ENCODE measurements at places on chromosomes 1 and 21.

DNA sequence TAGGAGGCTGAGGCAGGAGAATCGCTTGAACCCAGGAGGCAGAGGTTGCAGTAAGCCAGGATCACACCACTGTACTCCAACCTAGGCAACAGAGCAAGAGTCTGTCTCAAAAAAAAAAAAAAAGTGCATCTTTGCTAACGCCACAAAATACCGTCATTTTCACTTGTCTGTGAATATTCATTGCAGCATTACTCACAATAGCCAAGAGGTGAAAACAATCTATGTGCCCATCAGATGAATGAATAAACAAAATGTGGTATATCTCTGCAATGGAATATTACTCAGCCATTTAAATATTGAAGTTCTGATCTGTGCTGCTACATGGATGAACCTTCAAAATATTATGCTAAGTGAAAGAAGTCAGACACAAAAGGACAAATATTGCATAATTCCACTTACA is 7.9 kb upstream of the TIAM1 start:
- DNase-seq = no peak

DNA sequence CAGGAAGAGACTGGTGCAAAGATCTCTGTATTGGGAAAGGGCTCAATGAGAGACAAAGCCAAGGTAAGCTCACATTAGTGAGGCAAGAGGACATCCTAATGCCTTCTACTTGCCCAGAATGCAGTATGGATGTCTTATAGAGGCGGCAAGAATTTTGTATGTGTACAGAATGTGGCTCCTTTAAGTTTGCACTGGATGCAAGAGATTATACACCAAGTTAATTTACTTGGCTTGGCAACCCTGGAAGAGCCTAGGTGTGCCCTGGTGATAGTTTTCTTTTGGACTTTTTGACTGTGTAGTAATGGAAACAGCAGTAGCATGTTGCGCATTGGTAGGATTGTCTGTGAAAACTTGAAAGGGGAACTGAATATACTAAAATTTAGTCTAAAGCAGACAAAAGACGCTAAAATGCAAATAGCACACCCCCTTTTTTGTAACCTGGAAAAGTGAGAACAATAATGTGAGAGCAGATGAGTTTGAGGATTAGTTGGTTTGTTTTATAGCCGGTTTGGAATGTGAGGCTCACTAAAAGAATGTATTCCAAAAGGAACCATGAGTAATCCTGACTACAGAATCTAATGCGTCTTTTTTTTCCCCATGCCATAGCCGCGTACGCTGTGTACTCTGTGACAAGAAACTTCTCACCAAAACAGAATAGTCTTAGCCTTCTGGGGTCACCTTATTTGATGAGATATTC is 18.1 kb downstream of the KHDRBS1 start:
- DNase-seq = no peak

DNA sequence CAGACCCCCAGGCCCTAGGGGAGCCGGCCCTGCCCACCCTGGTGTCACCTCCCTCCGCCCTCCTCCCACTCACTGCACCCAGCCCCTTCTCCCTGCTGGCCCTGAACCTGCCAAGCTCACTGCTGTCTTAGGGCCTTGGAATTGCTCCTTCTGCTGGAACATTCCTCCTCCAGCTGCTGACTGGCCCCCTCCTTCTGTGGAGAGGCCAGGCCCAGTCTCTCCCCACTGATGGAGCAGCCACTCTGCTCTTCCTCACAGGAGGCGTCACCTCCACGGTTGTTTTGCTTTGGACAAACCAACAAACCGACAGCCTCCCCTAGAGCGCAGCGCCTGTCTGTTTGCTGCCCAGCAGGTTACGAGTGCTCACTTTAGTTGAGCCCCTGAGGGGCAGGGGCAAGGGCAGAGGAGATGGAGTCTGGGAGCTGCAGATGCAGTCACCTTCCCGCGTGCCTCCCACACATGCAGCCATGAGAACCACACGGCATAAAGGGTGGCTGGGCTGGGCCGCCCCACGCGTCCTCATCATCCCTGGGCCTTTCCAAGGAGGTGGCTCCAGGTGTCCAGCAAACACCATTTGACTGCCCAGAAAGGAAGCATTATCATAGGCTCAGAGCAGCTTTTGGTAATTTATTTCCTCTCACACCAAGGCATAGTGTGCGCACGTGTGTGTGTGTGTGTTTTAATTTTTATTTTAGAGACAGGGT is 9.4 kb downstream of the OXCT2 start:
- DNase-seq = no peak

DNA sequence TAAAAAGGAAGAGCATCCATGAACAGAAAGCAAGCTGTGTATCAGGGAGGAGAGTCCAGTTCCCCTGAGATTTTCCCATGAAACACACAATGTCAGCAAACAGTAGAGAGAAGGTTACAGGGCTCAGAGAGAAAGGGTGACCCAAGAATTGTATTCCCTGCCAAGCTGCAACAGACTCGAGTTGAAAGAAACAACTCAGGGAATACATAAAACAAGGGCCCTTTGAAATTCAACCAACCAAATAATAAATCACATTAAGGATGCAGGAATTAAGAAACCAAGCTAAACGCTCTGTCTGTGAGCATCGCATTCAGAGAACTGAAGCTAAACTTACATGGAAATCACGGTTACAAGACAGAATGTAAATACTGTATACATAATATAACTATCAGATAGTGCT is 20.2 kb downstream of the S100A16 start:
- DNase-seq = no peak

DNA sequence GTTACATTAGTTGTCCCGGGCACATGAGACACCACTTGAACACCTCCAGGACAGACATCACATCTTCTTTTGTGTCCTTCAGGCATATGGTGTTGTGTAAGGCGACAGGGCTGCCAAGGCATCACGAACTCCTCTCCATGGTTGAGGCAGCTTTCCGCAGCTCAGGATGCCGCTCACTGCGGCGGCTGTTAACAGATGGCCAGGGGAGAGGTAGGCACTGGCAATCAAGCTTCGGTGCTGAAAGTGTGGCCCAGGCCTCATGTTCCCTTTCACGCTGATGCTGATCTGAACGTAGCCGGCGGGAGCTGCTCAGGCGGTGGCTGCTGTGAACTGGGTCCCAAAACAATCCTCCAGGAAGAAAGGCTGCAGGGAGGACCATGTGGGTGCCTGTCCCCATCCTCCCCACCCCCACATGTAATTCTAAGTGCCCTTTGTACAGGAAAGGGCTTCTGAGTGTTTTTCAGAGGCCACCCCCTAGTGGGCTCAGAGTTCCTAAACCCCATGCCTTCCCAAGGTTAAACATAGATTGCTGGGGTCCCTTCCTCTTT is 287.1 kb upstream of the AJAP1 start:
- DNase-seq = no peak

DNA sequence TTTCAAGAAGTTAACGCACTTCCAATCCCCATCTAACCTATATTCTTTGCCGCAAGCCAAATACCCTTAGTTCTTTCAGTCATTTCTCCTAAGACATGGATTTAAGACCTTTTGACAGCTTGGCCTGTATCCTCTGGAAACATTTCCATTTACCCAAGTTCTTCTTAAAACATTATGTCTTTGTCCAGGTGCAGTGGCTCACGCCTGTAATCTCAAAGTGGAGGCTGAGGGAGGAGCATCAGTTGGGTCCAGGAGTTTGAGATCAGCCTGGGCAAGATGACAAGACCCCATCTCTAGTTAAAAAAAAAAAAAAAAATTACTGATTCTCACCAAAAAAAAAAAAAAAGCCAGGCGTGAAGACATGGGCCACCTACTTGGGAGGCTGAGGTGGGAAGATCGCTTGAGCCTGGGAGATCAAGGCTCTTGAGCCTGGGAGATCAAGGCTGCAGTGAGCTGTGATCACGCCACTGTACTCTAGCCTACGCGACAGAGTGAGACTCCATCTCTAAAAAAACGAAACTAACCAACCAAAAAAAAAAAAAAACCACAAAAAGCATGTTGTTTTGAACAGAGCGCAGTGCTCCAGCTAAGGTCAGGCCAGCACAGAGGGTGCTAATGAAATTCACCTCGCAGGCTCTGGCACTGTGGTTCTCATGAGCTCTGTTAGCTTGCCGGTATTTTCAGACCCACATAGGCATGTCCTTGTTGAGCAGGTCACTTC is 36.0 kb downstream of the NUAK2 start:
- peak; percentile 75 for DNase-seq

DNA sequence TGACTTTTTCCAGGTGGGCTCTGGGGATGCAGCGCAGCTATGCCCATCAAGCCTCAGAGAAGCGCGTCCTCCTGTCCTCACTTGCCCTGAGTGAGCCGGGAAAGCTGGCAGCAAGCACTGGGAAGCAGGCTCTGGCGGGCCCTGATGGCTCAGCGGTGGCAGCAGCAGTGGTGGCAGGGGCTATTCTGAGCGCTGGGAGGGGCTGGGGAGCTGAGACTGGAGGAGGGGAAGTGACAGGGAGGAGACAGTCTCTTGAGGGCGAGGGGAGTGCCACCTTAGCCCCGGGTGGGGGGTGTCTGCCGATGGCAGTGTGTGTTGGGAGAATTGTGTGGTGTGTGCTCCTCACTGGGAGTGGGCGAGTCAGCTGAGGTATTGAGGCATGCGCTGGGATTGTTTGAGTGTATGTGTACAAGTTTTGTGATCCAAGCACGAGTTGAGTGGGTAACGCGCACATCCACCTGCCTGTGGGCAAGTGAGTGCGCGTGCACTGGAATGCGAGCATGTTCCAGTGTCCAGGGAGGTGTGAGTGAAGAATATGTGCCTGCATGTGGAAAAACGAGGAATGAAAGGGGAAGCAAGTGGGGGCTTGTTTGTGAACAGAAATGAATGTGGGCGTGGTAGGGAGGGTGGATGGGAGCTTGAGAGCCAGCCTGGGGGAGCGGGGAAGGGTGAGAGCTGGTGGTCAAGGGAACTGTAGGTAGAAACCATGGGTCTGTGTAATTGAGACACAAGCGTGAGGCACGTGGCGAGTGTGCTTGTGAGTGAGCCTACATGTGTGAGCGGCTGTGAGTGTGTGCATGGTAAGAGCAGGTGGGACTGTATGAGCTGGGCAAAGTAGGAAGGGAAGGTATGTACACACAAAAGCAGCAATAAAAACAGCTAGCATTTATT is 2.9 kb upstream of the FOXO6 start:
- DNase-seq = no peak

DNA sequence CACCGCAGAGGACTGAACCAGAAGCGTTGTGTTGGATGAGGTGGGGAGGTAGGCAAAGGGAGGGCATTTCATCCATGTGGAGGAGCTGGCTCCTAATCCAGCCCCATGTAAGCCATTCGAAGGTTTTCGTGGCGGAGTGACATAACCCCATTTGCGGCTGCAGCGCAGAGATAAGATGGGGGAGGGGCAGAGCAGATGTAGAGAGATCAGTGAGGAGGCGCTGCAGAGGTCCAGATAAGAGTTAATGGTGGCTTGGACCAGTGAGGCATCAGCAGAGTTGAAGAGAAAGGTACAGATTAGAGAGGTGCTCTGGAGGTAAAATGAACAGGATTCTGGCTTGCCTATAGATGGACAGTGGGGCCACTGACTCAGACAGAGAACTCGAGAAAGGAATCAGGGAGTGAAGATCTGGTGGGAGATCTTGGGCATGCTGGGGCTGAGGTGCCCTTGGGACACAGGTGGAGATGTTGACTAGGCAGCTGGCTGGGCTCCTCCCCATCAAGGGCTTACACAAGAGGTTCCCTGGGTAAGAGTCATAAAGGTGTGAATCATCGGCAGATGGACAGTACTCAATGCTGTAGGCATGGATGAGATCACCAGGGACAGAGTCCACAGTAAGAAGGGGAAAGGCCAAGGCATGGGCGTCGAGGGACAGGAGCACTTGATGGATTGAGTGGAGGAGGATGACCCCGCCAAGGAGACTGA is 7.8 kb upstream of the PTPRF start:
- DNase-seq = no peak

GRCh38 chr1:235052067-235053008 is 76.3 kb downstream of the TOMM20 start:
- peak; percentile 19 for DNase-seq

DNA sequence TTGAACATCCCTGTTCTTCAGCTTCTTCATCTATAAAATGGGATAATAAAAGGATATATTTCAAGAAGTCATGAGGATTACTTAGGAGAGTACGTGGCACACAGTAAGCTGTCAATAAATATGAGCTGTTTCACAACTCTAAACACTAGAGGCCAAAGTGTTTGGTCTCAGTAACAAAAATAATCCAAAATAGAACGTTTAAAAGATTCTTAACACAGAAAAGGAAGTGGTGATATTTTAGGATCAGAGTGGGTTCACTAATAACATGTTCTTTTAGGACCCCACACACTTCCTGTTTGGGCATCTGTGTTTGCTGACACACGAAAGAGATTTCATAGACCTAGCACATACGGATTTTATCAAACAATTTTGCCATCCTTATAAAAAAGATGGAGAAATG is 32.9 kb downstream of the TNFSF18 start:
- no peak for DNase-seq

DNA sequence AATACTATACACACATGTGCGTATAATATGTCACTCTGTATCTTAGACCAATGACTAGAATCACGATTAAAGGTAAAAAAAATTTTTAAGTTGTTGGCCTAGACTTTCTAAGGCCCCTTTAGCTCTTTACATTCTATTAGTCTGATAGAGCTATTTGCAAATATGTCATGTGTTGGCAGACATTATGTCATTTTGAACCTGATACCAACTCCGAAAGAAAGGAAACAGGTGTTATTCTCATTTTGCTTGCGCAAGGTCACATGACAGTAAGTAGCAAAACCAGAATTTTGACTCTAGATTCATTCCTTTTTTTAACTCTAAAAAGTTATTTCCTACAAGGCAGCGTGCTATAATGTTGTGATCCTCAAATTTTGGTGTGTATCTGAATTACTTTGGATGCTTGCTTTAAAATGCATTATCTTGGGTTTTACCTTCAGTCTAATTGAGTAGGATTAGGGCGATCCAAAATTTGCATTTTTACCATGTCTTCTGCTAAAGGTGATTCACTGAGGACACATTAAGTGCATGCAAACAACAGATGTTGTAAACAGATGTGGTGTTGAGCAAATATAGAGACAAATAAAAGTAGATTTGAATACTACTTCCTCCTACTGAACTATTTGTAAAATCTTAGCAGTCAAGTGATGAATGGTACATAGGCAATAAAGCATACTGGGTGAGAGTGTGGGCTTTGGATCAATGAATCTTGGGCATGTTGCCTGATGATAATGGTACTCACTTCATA is 63.5 kb upstream of the KIAA1614 start:
- no peak for DNase-seq

DNA sequence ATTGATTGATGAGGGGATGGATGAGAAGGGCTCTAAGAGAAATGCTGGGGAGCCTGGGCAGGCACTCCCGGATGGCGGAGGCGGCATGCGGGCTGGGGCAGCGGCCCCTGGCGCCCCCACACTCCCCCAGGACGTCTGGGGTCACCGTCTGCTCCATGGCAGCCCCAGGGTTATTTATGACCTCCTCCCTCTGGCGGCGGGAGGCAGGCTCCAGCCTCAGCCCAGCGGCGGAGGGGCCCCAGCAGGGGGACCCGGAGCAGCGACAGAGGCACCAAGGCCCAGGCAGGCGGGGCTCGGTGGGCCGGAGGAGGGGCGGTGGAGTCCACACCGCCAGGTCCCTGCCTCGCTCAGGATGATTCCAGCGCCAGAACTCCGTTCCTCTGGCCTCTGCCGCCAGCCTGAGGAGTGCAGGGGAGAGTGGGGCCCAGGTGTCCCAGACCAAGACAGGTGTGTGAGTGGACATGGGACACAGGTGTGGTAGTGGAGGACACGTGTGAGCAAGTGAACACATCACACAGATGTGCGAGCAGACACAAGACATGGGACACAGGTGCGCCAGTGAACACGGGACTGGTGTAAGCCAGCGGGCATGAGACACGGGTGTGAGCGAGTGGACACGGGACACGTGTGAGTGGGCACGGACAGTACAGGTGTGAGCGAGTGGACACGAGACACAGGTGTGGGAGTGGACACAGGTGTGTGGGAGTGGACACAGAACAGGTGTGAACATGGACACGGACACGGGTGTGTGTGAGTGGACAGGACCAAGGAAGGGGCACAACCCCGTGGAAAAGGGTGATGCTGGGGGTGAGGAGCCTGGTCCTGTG is 2.5 kb upstream of the SAMD11 start:
- peak; percentile 28 for DNase-seq

Data from CD4-positive, alpha-beta T cell treated with Interleukin-1 beta for 1 hour (primary cell).